Brain pericyte (primary cell): ENCODE measurements at places on chromosomes 6 and 20.

- DNase-seq: no peak
Measured at GRCh38 chr6:42066156-42066675, 15.9 kb downstream of the TAF8 start.

DNA sequence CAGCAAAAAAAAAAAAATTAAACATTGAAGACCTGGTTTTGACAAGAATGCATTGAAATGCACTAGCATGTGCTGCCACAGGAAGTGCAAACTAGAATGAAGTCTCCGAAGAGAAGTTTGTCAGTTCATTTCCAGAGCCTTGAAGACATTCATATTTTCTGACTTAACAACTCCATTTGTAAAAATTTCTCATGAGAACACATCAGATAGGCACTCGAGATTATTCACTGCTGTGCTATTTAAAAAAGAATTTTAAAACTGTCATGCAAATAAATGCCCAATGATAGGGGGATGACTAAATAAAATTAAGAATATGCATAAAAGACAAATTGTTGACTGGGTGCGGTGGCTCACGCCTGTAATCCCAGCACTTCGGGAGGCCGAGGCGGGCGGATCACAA is 394.6 kb upstream of the JARID2 start:
- DNase-seq: no peak

- DNase-seq: peak; percentile 38
Measured at GRCh38 chr6:89843070-89843469, 13.4 kb downstream of the CASP8AP2 start.

DNA sequence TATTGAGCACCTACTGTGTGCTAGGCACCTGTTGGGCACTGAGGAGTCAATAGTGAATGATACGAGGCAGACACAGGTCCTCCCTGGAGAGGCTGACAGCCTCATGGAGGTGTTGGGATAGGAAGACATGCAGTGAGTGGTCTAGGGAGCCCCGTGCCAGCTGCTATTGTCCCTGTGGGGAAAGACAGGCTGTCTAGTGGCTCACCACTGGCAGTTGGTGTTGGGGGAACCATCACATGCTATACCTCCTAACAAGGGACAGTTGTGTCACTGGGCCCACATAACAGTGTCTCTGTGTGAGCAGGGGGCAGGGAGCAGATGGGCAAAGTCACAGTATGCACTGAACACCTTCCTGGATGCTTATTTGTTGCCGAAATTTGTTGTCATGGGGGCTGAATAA is 45.9 kb upstream of the CTNNBL1 start:
- no peak for DNase-seq

GRCh38 chr6:90098627-90099026 is 198.0 kb downstream of the BACH2 start:
- DNase-seq: no peak

DNA sequence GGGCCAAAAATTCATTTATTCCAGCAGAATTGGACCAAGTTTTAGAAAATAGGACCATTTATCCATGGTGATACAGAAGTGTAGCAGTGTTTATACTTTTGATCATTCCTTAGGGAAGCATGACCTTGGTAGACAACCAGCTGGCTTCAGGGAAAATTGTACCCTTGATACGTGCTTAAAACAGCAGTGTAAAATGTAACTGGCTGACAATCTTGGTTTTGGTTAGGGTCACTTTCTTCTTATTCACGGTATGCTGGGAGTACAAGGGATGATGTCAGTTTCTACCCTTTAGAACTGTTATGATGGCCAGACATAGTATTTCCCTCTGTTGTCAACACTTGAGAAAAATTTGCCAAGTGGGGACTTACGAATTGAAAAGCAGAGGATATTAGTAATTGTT is 157.1 kb downstream of the BCKDHB start:
- no peak for DNase-seq

DNA sequence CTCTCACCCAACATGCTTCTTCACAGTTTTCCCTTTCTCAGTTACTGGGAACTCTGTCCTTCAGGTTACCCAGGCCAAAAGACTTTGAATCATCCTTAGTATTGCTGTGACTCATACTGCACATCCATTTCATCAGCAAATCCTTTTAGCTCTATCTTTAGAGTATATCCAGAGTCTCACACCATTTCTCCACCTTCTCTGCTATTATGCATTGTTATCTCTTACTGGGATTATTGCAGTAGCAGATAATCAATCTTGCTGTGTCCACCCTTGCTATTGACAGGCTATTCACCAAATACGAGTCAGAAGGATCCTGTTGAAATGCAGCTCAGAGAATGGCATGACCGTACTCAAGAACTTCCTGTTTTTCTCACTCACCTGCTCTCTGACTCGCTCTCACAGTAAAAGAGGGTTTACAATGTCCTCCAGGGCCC is 57.3 kb downstream of the BCKDHB start:
- DNase-seq: no peak

GRCh38 chr6:135087403-135087802 is 32.8 kb upstream of the HBS1L start:
- no peak for DNase-seq

DNA sequence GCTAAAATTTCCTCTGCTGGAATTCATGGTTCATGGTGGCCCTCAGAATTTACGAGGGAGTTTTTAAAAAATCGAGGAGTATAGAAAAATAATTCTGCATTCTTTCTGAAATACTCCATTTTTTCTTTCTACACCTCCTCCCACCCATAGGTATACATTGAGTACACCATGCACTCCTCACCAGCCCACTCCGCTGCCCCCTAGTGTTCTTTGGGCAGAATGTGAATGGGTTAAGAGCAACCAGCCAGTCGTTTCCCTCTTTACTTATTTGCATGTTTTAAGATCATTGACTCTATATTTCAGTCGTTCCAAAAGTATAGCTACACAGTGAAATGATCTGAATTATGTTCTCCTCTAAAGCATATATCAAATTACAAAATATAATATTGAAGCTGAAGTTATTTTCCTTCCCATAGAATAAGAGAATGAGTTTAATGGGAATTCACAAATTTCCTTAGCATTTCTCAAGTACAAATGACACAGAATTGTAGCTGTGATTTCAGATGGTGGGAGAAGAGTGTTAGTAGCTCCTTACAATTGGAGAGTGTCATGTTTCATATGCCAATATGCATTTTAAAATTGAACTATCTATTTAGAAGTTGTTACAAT is 977.7 kb upstream of the SLC35B3 start:
- no peak for DNase-seq

DNA sequence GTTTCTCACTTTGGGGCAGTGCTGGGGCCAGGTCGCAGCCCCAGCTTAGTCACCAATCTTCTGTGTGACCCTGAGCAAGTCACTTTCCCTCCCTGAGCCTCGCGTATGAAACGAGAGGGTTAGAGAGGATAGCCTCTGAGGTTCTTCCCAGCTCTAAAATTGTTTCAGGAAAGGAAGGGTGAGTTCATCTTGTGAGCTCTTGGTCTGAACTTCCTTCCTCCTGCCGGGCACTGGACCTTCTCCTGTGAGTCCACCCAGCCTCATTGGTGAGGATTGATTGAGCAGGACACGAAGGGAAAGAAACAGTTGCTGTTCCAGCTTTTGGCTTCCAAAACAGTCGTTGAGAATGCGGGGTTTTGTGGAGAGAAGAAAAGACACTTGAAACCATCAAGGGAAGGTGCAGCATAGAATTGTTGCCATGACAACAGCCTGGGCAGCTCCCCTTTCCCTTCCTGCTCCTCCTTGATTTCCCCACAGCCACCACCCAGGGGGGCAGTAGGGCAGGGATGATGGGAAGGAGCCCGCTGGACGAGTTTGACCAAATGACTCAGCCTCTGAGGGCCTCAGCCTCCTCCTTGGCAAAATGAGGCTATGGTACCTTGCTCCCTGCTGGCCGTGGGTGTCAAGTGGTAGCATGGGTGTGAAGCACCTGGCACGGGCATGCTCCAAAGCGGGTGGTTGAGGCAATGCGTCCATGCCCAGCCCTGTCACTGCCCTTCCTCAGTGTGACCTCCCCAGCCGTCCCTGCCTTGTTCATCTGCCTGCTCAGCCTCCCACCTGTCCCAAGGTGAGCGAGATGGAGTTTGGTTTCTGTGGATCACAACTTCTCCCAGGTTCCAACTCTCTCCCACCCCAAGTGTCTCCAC is 107.8 kb downstream of the CDC5L start:
- no peak for DNase-seq
